ENCODE measurements at places on chromosomes 7 and 10.

DNA sequence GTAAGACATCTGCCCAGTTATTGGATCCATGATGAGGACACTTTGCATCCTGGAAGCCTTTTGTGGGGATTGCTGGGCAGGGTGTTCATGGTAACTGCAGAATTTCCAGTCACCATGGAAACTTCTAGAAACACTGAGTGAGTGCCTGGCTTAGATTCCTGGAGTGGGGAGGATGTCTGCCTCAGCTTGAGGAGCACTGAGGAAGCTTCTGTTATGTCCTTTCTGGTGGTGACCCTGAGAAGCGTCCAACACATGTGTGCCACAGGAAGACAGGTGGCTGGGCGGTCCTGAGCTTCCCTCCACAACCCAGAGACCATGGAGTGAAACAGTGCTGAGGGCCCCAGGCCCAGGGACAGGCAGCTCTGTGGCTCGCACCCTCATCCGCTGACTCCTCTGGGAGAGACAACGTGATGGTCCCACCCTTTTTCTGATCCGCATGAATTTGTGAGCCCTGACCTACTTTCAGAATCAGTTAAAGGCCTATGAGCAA lies 191.8 kb upstream of the CXCL12 start:
- DNase-seq: no peak

DNA sequence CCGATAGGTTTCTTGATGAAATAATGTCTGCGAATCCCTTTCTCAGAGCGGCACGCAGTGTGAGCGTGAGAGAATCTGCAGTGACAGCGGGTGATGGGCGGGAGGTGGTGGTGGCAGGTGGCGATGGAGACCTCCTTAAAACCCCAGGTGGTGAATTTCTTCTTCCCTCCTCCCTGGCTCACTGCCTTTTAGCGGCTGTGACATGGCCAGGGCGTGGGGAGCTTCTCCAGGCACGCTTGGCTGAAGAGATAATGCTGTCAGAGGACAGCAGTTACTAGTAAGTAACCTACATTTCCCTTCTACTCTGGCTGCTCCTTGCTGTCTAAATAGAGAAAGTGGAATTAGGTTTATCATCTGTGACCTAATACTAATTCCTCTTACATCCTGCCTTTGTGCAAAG lies 141.4 kb upstream of the INSYN2A start:
- no peak for DNase-seq

DNA sequence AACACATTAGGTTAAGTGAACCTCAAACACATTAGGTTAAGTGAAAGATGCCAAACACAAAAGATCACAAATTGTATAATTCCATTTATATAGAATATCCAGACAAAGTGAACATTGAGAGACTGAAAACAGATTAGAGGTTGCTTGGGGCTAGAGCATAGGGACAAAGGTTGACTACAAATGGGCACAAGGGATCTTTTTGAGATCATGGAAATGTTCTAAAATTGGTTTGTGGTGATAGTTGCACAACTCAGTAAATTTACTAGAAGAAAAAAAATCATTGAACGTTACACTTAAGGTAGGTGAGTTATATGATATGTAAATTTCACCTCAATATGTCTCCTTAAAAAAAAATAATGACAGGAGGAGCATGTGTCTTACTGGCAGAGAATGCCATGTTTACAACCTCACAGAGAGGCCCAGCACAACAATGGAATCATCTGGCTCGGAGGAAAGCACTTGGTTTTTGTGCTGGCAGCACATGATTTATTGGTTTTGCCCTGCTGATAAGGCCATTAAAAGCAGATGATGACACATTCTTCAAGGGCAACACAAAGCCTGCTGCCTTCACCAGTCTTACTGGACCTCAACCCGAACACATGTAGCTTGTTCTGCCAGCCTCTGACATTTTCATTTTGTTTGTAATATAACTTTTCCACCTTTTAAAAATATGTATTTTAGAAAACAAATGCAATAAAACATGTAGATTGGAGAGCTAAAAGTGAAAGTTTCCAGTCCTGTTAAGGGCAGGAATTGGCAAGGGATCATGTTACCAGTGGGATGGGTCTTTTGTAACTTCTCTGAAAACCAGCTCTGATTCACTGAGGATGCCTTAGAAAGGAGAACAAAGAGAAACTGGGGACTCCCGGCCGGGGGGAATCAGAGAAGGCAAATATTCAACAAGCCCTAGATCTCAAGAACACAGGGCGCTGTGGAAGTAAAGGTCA lies 11.9 kb upstream of the LMOD2 start:
- peak; percentile 15 for DNase-seq

DNA sequence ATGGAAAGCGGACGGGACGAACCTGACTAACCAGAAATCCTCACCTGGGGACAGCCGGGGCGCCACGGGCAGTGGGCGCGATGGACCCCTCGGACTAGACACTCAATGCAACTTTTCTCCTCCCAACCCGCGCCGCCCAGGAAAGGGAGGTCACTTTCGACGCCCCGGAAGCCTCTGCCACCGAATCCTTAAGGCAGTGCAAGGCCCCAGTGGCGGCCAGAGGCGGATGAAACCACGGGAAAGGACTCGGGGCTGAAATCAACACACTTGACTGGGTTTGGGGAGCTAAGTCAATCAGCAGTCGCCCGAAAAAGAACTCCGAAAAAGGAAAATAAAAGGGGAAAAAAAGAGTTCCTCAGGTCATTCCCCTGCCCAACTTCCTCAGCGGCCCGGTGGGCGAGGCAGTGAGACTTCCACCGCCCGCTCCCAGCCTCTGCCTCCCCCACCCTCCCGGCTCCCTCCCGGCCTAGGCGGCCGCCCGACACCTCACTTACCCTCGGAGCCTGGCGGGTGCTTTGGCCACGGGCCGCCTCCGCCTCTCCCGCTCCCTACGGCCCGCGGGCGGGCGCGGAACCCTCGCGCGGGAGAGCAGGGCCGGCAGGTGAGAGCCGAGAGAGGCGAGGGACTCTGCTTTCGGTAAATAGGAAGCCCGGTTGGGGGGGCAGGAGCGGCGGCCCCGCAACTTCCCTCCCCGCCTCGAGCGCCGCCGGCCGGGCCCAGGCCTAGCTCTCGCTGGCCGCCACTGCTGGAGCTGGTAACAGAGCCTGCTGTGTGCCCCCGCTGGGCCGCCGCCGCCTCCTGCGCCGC lies 518 bp downstream of the WAPL start:
- DNase-seq: no peak

DNA sequence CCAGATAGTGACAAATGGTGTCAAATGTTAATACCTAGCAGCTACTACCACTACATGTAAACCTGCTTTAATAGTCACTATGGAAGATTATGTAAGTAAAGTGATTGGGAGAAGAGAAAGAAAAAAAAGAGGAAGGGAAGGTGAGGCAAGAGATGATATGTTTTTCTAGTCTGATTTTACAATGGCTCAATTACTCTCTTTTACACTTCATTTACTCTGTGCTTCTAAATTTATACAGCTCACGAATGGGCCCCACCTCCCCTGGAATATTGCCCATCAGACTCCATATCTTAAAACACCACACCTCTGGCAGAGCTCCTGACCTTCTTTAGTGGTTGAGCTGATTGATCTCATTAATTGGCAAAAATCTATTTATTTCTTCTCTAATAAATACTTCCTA lies 28.0 kb upstream of the IKZF1 start:
- DNase-seq: no peak

GRCh38 chr7:71538210-71538609 lies 406.3 kb downstream of the GALNT17 start:
- no peak for DNase-seq

DNA sequence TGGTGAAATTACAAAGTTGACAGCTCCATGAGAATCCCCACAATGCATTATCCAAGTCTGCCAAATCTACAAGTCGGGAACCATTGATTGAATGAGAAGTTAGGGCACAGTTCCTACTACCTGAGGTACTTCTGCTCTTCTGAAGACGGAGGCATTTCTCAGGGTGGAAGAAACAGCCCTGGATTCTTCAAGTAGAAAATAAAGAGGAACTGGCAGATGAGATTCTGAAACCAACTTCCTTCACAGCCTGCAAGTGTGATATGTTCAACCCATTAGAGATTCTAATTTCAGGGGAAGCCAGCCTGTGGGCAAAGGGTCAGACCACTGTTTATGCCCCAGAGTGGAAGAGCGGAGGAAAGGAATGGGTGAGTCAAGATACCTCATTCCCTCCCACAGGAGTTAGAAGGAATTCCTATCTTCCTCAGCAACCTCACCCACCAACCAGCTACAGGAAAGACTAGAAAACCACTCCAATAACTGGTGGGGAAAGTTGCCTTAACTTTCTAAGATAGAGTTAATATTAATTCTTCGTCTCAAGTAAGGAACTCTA lies 50.5 kb upstream of the BMPER start:
- DNase-seq: peak; percentile 41

DNA sequence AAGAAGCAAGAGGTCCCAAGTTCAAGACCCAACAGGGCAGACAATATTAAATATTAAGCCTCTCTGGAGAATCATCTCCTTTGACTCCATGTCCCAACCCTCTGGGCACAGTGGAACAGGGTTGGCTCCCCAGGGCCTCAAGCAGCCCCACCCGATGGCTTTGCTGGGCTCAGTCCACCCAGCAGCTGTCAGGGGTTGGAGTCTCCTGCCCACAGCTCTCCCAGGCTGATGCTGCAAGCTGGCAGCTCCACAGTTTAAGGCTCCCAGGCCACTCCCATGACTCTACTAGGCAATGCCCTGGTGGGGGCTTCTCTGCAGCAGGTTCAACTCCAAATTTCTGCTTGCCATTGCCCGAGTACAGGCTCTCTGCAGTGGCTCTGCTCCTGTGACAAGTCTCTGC lies 55.1 kb downstream of the LARP4B start:
- no peak for DNase-seq

GRCh38 chr10:62804356-62805230 lies at the start of gene ADO:
Gene ADO, plus strand, starts transcription at chr10:62804720. Its CDS starts 340 bp downstream, at chr10:62805060.
- peak; percentile 53 for DNase-seq

- no peak for DNase-seq
Measured at GRCh38 chr7:92042056-92042737, 92.1 kb downstream of the CYP51A1 start.

DNA sequence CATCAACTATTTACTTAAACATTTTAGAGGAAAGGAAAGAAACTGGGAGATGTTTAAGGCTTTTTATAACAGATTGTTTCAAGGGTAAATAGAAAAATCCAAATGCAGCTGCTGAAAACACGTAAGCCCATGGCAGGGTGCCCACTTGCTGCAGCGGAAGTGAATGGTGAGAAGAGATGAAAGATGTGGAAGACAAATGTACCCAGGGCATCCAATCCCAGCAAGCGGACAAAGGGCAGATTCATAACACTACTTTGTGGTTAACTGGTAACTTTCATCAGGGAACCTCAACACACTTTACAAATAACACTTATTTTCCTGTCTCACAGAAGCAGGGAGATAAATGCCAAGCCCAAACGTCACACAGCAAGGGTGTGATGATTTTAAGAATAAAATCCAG lies 358.4 kb downstream of the KCNMA1 start:
- DNase-seq: no peak

DNA sequence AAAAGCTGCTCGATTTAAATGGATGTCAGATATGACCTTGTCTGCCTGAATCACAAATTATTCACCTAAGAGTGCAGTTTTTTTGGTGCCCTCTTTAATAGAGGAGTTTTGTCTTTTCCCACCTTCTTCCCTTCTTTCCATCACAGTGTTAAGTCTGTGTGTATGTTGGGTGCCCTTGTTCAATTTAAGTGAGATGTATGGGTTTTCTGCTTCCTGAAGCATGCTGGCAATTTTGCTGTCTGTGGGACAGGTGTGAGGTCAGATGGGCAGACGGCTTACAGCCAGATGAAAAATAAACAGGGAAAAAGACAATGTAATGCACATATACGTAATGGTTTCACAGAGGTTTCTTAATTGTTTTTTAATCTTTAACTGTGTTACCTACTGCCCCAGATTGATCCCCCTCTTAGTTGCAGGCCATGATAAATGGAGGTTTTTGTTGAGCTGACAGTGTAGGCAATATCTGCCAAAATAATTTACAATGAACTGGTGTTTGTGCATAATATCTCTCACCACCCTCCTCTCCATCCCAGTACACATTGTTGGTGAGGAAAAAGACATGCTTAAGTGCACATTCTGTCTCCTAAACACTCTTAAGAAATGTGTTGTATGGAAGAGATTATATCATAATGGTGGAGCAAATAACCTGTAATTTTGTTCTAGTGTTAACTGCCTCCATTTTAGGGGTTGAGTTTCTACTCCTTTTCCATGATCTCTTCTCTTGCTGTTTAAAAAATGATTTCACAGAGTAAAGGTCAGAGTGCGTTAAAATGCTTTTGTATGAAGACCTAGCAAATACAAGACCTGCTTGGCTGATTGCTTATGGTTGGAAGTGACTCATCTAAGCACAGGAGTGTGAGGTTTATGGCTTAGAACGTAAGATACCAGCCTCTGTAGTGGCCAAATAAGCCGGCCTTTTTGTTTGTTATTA lies 123.9 kb downstream of the LRRC4 start:
- peak; percentile 67 for DNase-seq

DNA sequence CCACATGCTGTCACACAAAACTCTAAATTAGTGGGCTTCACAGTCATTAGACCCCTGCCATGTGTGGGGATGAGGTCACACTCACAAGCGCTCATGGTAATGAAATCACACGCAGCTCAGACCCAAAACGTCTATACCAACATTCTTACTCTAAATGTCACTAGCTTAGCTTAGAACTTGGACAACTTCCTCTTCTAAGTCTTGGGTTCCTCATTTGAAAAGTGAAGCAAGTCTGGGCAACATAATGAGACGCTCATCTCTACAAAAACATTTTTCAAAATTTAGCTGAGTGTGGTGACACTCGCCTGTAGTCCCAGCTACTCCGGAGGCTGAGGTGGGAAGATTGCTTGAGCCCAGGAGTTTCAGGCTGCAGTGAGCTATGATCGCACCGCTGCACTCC lies 92.7 kb upstream of the MACROH2A2 start:
- DNase-seq: no peak

- DNase-seq: no peak
Measured at GRCh38 chr7:68207676-68208075, 1211.0 kb downstream of the TYW1 start.

GRCh38 chr10:118505363-118505762 lies 90.1 kb downstream of the PRLHR start:
- DNase-seq: no peak

- no peak for DNase-seq
Measured at GRCh38 chr7:44213206-44213876, 12.6 kb downstream of the YKT6 start.

- DNase-seq: peak; percentile 12
Measured at GRCh38 chr10:27783660-27784059, 38.0 kb upstream of the MKX start.

DNA sequence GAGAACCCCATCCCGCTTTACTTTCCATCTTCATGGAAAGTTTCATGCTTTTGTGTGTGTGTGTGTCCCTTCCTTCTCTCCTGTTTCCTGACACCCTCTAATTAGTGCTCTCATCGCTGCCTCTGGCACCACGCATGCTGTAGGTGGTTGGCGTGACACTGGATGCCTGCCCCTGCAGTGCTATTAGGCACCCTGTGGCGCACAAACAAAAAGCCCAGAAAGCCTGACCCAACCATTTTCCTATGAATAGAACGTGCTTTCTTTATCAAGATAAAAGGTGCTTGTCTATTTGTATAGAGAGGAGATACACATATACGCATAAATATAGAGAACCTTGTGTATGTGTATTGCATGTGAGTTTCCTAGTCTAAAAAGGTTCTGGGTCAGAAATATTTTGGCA lies 120.8 kb upstream of the CDCA7L start:
- no peak for DNase-seq

- no peak for DNase-seq
Measured at GRCh38 chr7:748446-748845, 21.4 kb upstream of the PRKAR1B start.

- DNase-seq: no peak
Measured at GRCh38 chr10:95814011-95814727, 58.2 kb downstream of the ENTPD1 start.

GRCh38 chr10:113127901-113128283 lies 177.8 kb downstream of the TCF7L2 start:
- DNase-seq: no peak

GRCh38 chr7:102925976-102926782 lies 13.4 kb downstream of the LRRC17 start:
- DNase-seq: no peak

All from epithelial cell of proximal tubule (primary cell).